AG10803 (cell line): ENCODE measurements at places on chromosomes 3 and 15.

- DNase-seq = no peak
These were observed 6.0 kb downstream of the PLA2G4F start for GRCh38 chr15:42150219-42150970.

GRCh38 chr3:140568842-140569520, 108.9 kb upstream of the TRIM42 start:
- DNase-seq = no peak

- no peak for DNase-seq
These were observed 170.5 kb upstream of the TBL1XR1 start for GRCh38 chr3:177367788-177368187.

DNA sequence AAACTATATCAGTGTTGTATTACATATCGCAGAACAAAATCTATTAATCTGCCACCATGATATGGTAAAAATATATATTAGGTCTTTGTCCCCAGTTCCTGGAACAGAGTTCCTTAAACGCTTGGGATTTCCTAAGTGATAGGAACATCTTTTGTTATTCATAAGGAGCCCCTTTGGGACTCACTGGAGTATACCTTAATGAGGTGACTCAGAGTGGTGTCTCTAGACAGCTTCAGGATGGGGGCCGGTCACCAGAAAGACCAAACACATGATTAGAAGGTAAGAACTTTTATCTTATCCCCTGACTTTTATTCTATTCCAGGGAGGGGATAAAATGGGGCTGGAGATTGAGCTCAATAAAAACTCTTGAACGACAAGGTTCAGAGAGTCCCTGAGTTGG, 12.3 kb upstream of the CHCHD6 start:
- no peak for DNase-seq

GRCh38 chr15:88800026-88800425, 3.2 kb upstream of the ACAN start:
- DNase-seq = peak; percentile 15

DNA sequence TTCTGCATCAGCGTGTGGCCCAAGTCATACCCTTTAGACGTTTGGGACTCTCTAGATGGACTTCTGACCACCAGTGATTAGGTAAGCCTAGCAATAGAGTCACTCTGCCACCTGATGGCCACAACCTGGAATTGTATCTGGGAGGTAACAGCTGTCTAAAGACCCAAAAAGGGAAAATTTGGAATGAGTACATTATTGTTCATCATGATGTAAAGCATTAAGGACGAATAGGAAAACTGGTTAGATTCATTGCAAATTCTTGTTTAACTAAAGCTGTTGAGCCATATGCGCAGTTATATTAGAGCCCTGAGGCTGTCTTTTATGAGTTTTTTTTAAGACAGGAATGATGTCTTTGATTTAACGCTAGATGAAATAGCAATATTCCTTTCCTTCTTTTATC, 63.6 kb downstream of the FAM81A start:
- DNase-seq = peak; percentile 29
